ENCODE measurements at places on chromosomes 6 and 20.

DNA sequence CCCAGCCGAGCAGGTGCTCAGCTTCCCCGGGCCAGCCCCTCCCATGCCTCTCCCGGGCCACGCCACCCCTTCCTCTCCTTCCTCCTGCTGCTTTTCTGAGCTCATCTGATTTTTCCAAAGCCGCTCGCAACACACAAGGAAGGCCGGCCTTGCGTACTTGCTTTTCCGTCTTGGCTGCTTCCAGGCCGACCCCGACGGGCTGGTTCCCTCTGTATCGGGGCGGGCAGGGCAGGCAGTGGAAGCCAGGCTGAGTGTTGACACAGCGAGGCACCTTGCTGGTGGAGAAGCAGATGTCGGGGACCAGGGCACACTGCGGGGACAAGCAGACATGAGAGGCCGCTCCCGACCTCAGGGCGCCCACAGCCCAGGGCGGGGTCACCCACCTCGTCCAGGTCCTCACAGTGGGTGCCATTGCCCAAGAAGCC is 21.1 kb downstream of the THBS2 start:
- DNase-seq = no peak

DNA sequence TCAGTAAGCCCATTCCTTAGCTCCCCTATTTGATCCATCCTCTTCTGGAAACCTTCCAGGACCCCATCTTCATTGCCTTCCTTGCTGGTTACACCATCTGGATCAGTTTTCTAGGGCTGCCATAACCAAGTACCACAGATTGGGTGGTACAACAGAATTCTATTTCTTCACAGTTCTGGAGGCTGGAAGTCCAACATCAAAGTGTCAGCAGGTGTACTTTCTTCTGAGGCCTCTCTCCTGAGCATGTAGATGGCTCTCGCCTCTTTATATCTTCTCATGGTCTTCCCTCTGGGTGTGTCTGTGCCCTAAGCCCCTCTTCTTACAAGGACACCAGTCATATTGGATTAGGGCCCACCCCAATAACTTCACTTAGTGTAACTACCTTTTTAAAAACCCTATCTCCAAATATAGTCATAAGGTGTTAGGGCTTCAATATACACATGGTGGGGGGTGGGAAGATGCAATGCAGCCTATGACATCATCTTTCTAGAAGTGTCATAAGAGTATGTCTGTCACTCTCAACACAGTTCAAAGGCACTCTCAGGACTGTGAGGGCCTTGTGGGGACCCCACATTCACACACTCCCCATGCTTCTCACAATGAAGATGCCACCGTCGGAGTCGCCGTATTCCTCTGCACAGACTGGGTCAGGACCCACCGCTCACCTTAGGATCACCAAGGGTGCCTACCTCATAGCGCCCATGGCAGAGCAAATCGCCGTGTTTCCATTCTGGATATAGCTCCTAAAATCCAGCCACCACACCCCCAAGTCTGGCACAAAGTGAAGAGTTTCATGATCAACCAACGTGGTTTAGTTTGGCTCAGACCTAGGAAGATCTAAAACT is 12.2 kb upstream of the PRND start:
- DNase-seq = no peak

DNA sequence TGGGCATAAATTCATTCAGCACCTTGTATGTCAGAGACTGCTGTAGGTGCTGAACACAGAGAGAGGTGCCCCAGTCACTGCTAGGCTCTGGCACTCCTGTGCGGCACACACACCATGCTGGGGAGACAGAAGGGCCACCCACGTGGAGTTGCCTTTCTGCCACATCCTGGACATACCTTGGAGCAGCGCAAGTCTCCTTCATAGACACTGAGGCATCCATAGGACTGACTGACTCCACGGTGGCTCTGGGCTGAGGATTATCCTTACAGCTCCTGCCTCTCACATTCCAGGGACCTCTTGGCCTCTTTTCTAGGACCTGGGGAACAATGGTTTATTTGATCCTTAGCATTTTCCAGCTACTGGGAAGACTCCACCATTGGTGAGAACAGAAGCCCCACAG is 26.0 kb upstream of the SLC22A23 start:
- no peak for DNase-seq

GRCh38 chr20:54020868-54021267 is 49.5 kb downstream of the BCAS1 start:
- DNase-seq = no peak

DNA sequence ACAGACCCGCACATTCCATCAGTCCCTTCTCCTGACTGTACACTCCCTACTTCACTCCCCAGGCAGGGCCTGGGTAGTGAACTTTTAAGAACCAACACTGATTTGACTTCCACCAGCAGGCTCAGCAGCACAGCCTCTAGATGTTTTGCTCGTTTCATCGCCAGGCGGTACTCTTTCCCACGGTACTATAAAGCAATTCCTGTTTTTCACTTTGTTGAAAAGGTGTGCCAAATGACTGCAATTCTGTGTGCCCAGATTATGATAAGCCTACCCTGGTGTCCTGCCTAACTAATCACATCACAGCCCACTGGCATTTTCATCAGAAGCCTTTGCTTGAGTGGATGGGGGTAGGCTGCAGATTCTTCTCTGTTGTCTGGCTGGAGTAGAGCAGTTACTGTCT is 12.9 kb upstream of the WTAP start:
- no peak for DNase-seq

- DNase-seq = peak; percentile 97
Measured at GRCh38 chr20:53917145-53918019, 153.0 kb downstream of the BCAS1 start.

- DNase-seq = no peak
Measured at GRCh38 chr6:106255306-106255705, 70.3 kb downstream of the ATG5 start.

- no peak for DNase-seq
Measured at GRCh38 chr6:153966001-153966400, 73.0 kb upstream of the OPRM1 start.

DNA sequence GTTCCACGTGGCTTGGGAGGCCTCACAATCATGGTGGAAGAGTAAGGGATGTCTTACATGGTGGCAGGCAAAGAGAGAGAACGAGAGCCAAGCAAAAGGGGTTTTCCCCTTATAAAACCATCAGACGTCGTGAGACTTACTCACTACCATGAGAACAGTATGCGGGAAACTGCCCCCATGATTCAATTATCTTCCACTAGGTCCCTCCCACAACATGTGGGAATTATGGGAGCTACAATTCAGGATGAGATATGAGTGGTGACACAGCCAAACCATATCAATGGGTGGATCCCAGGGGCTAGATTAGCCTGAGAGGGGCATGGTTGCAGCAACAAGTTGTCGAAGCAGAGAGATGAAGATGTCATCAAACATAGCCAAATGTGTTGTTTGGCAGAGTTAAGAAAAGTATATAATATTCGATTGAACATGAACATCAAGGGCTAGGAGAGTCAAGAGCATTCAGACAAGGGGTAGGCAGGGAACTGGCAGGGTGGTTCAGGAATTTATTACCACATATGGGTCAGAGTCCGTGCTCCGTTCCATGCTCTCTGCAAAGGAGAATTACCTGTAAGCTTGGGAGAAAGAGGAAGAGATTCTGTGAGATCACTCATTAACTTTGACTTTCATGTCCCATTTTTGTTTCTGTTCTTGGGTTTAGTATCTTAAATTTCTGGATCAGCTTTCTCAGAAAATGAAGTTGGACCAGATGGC is 98.8 kb downstream of the CCDC170 start:
- no peak for DNase-seq

- DNase-seq = no peak
Measured at GRCh38 chr6:137214931-137215330, 4.3 kb downstream of the IFNGR1 start.

- no peak for DNase-seq
Measured at GRCh38 chr6:9095729-9096128, 660.4 kb upstream of the SLC35B3 start.

DNA sequence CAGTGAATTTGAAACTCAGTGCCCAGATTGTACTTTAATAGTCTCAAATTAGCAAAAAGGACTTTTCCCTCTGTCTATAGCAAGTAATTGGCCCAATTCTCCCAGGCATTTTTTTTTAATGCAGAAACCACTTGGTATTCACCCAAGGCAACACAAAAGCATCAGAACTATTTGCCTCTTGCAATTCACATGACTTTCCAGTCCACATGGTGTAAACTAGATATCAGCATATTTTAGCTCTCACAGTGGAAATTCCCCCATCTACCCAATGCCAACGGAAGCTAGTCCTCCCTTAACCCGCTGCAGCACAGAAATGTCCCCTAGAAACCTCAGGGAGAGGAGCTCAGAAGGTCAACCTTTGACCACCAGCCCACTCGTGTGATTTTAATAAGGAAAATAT is 103.4 kb upstream of the CDYL start:
- no peak for DNase-seq

DNA sequence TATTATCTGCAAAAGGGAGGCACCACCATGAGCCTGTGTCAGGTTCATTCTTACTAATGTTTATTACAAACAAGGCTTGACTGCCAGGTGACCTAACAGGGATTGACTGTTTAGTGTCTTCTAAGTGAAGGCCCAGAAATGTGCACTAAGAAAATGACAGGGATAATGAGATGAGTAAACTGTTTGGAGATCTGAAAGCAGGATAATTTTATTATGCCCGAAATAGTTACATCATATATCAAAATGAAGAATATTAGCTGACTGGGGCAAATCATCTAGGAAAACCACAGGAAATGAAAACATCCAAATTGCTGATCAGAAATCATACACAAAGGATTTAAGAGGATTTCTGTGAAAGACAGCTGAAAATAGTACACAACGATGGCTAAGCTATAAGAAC is 516.7 kb downstream of the HDGFL1 start:
- DNase-seq = no peak

- DNase-seq = no peak
Measured at GRCh38 chr6:153088796-153089195, 42.3 kb downstream of the RGS17 start.

DNA sequence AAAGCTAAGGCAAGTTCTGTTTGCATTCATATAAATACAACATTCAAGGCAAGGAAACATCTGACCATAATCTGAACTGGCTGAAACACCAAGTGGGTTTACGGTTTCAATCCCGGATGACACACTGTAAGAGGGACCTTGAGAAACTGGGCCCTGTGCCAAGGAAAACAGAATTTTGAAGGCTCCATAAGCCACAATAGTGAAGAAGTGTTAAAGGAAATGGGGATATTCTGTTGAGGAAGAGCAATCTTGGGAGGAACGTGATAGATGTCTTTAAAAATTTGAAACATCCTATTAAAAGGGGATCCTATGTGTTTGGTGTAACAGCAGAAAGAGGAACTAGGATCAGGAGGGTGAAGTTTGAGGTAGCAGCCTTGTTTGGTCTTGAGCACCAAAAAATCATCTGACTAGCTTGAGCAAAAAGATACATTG is 82.4 kb upstream of the TAB2 start:
- DNase-seq = peak; percentile 79

GRCh38 chr6:152698692-152699091 is 995 bp downstream of the MYCT1 start:
- DNase-seq = no peak

DNA sequence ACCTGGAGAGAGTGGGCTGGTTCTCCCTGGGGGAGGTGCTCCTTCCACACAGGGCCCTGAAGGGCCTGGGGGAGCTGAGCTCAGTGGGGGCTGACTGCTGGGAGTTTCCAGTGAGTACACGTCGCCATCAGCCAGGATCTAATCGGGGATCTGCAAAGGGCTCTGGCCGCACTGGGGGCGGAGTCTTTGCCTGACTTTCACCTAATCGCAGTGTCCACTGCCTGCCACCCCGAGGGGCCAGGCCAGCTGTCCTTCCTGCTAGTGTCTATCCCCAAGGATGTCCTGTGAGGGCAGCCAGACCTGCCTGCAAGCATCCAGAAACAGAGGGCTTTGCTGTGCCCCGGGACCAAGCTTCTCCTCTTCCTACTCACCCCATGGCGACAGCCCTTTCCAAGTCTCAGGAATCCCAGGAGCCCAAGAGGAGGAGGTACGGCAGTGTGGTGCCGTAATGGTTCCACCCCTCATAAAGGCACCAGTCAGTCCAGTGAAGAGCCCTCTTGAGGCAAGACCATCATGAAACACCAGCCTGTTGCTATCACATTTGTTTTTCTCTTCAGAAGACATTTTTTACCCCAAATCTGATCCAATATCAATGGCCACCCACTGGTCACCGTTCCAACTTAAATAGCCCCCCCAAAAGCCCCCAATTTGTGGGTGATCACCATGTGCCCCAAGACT is 243.1 kb upstream of the ECI2 start:
- DNase-seq = no peak

- DNase-seq = no peak
Measured at GRCh38 chr20:31953556-31954148, 1.8 kb upstream of the PDRG1 start.

- DNase-seq = no peak
Measured at GRCh38 chr6:157961832-157962575, 19.7 kb upstream of the SYNJ2 start.

GRCh38 chr6:76441875-76442274 is 369.4 kb upstream of the IMPG1 start:
- no peak for DNase-seq

DNA sequence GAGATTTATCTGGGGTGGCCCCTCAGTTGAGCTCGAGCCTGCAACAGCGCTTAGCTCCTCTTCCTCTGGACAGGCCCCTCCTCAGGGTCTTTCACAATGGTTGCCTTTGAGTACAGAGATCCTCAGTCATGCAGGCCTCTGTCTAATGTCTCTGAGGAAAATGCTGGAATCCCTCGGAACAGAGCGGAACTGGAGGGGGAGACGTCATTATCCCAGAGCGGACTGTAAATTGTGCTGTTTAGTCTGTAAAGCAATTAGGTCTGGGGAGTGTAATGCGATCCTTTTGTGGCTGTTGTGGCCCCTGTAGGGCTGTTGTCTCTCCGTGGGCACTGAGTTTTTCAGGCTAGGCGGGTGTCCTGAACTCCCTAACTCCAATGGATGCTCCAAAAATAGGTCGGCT is 15.0 kb upstream of the DAAM2 start:
- DNase-seq = no peak

DNA sequence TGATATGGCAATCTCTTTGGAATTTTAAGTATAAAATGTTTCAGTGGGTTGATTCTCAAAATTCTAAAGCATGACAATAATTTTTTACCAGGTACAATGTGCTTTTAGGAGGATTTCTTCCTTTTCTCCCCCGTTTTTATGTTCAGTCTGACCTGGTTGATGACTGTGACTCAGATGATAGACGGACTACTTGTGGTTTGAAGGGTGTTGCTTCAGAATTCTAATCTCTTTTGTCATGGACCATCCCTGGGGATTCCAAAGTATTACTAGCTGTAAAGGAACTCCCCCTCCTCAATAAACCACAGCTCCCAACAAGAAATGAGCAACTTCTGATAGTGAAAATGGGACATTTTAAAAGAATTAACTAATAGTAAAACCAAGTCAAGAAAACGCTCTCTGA is 34.9 kb upstream of the TNFAIP3 start:
- DNase-seq = no peak

DNA sequence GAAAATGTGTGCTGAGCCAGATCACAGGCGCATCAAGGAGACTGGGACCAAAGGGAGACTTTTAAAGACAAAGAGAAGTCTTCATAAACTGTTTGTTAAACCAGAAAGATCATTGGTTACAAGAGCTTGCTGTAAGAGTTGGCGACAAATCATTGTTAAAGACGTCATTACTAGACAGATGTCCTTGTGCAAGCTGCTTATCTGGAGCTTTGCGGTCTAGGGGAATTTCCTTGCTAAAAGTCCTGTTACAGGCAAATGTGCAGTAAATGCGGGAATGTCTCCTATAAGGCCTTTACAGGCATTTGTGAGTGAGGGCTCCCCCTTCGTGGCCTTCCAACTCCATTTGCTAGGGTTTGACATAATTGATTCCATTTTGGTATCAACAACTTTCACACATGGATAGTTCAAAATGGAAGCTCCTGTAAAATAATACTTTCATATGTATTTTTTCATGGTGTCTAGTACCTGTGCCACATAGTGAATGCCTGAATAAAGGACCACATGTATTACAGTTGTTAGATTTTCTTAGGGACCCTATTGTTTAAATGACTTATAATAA is 362.4 kb downstream of the UTRN start:
- no peak for DNase-seq
